ENCODE measurements at places on chromosomes 4 and X.
A peak's percentile ranks its signal among the peaks of the same experiment; 100 is the strongest.

GRCh38 chr4:75158451-75158850 is 225.5 kb downstream of the PARM1 start:
- no peak for DNase-seq

GRCh38 chr4:178463747-178464146 is 1021.5 kb upstream of the AGA start:
- DNase-seq, result no peak

- no peak for DNase-seq
These were observed 193.1 kb upstream of the PITX2 start for GRCh38 chr4:110815950-110816349.

DNA sequence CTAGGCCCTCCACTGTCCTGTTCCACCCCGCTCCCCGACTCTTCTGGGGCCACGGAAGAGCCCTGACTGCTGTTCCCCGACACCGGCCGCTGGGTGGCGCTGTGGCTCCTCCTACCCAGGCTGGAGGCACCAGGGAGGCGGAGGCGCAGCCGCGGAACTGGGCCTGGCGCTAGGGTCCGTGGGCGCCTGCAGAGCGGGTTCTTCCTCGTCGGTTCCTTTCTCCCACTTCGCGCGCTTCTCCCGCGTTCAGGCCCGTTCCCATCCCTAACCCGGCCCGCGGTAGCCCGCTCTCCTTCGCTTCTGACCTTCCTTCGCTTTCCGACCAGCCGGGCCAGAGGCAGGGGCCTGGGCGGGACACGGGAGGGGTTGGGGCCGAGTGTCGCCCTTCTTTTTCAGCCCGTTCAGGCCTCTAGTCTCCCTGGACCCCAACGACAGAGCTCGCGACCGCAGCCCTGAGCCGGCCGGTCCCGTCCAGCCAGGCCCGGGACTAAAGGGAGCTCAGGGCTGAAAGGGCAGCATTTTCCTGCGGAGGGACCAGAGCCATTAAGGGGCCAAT is 34.3 kb downstream of the NALF2 start:
- peak; percentile 21 for DNase-seq

- no peak for DNase-seq
These were observed 135.5 kb downstream of the ARHGAP24 start for GRCh38 chr4:85610450-85610849.

GRCh38 chr4:88308587-88308986 is 24.2 kb upstream of the PPM1K start:
- DNase-seq, result no peak

- no peak for DNase-seq
These were observed 192.4 kb upstream of the FSTL5 start for GRCh38 chr4:162356181-162356580.

DNA sequence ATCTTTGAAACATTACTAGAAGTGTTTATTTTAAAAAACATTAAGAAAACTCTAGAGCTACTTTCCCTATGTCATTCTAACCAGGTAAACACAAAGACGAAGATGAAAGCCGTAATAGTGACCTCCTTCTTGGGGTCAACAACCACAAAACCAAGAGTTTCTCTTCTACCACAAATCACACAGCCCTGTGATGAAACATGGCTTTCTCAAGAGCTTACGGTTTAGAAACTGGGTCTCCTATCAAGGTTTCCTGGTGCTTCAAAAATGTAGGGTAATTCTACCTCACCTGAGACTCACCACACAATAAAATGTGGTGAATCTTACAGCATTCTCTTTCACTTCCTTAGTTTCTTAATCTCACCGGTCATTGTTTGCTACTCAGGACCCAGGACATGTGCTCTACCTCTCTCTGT is 50.9 kb downstream of the CORIN start:
- DNase-seq, result no peak

DNA sequence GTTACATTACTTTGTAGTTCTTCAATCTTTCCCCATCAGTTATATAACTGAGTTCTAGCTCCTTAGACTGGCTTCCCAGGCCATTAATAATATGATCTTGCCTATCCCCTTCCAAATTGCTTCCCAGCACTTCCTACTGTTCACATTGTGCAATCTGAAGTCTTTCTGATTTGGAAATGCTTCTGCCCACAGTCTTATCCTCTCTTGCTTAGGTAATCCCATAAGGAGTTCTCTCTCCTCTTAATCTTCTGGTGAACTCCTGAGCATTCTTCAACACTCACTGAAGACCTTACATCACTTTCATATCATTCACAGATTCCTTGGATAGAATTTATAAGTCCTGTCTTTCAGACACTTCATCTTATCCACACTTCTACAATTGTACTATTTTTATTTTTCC is 132.7 kb upstream of the TTC29 start:
- DNase-seq, result no peak

GRCh38 chr4:138680256-138680655 is 335.3 kb upstream of the NOCT start:
- DNase-seq, result no peak

- DNase-seq, result no peak
These were observed 69.9 kb downstream of the USP38 start for GRCh38 chr4:143254491-143255226.

DNA sequence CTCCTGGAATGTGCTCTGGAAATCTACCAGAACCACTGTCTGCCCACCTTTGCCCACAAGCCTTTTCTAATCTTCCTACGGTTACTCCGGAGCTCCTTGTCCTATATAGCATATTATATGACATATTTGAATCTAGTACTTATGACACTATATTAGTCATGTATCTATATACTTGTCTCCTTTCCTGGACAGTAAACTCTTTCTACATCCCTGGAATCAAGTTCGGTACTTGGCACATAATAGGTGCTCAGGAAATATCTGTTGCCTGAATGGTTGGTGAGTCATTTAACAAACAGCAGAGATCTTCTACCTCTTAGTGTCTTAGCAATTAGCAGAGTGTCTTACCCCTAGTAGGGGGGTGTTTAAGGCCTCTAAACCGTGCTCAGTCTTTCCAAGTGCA is 123.6 kb downstream of the RELL1 start:
- DNase-seq, result no peak

GRCh38 chr4:137526681-137527080 is 5.6 kb downstream of the PCDH18 start:
- DNase-seq, result no peak

DNA sequence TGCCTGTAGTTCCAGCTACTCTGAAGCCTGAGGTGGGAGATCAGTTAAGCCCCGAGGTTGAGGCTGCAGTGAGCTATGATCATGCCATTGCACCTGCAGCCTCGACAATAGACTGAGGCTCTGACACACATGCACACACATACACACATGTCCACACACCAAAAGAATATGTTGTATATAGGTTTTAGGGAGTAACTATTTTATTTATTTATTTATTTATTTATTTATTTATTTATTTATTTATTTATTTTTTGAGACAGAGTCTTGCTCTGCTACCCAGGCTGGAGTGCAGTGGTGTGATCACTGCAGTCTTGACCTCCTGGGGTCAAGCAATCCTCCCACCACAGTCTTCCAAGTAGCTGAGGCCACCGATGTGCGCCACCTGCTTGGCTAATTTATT is 78.3 kb downstream of the DCLK2 start:
- no peak for DNase-seq

GRCh38 chrX:28491941-28492340 is 95.3 kb upstream of the IL1RAPL1 start:
- no peak for DNase-seq

DNA sequence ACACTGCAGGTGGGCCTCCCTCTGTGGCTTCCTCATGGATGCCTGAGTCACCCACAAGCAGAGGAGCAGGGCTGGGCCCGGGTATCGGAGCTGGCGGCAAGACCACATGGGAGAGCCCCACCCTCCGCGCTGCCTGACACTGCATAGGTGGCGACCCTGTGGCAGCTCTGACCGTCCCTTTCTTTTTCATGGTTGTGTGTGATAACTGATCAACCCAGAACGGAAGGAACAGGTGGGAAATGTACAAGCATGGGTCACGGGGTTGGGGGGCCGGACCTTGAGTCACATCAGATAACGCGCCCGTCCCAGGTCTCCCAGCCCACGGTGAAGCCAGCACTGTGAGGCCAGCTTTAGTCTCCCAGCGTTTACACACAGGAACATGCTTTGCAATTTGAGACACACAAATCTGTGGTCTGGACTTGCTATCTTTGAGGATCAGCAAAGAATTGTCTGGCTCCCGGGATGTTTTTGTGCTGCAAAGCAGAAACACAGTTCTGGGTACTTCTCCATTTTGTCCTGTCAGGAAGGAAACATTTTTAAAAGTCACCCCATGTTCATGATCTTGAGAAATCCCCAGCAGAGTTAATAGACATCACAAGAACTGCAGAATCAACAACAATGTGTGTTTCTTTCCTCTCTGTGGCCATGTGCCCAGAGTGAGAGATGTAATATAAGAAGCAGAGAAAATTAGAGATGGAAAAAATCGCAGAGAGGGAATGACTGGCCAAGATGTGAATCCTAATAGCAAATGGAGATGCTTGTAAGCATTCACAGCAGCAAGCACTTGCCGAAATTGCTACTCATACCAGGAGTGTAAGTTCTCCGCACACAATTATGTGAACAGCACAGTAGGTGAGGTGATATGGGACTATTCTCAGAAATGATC is 70.1 kb upstream of the CBR4 start:
- no peak for DNase-seq

DNA sequence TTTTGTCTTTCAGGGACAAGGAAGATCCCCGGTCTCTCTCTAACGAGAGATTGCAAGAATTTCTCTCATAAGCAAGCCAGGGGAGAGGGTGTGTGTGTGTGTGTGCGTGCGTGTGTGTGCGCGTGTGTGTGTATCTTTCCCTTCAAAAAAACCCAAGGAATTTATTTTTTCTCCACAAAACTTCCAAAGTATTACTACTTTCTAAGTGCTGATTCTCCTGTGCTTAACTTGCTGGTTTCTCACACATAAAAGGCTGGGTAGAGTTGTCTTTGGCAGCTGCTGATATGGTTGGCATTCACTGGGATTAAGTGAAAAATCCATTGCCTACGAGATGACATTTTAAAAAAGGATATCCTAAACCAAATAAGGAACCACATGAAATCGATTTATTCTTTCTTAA is 435.7 kb downstream of the RAPGEF2 start:
- no peak for DNase-seq

DNA sequence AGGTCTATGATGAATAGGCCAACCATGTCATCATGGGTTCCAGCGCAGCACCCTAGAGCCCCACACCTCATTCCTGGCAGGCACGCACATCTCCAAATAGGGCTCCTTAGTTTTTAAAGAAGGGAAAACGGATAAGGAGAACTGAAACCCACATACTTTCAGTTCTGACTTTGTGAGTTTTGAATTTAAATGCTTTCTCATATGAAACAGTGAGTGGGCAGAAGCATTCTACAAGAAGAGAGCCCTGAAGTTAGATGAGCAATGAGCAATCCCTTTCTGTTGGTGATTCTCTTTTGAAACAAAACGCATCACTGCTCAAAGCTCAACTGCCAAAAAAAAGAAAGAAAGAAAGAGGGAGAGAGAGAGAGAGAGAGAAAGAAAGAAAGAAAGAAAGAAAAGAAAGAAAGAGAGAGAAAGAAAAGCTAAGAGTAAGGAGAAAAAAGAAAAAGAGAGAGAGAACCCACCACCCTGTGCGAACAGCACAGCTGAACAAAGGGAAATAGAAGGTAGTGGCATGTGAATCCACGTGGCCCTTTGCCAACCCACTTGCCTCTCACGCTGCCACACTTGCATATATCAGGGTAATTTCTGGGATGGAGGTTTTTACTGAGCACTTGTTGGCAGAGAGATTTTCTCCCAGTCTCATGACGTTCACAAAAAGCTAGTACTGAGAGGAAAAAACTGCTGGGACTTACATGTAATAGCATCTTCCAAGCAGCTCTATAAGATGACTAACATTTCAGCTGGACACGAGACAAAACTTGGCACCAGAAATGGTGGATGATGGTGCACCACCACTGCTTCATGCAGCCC is 31.0 kb downstream of the TMSB4X start:
- no peak for DNase-seq

DNA sequence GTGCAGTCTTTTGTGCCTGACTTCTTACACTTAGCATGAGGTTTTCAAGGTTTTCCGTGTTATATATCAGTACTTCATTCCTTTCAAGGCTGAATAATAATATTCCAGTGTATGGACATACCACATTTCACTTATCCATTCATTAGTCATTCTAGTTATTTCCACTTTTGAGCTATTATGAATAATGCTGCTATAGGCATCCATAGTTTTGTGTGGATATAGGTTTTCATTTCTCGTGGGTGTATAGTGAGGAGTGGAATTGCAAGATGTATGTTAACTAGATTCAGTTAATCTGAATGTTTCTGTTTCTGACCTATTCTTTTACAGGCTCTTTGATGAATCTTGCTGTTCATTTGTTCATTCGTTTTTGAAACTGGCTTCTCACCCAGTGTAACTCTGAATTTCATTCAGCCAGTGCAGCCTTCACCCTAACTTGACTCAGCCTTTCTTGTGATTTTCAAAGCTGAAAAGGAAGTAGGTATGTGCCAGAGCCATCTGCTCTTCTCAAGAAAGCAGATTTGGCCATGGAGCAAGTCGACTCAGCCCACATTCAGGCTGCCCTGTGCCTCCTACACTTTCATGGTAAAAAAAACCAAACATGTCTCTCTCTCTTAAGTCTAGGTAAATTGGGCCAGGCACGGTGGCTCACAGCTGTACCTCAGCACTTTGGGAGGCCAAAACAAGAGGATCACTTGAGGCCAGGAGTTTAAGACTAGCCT is 56.3 kb upstream of the NOCT start:
- DNase-seq, result no peak

GRCh38 chrX:17529151-17529745 is 154.2 kb downstream of the NHS start:
- DNase-seq, result no peak

DNA sequence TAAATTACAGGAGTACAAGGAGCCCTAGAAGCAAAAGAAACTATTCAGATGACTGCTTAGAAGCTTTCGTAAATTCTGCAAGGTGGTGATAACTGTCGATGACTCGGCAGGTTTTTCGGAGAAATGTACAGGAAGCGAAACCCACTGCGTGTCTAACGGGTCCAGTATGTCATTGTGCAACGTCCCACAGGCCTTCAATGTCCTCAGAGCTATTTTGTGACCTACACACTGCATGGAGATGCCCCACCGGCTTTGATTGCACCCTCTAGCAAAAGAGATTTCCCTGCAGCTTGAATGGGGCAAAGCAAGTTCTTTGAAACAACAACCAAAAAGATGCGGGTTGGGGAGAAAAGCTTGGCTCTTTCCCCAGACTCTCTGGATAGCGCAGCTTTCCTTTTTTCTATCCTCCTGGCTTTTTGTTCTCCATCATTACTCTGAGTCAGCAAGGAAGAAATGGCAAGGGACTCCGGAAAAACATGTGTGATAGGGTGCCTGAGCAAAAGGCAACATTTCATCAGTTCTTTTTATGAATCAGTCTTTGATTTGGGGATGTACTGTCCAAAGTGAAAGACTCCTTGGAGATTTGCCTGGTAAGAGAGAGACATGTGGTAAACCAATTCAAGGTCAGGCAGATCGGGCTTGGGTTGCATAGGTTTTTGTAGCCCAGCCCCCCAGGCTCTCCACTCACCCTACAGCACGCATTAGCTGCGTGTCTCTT is 112.0 kb upstream of the TBL1X start:
- DNase-seq, result no peak

DNA sequence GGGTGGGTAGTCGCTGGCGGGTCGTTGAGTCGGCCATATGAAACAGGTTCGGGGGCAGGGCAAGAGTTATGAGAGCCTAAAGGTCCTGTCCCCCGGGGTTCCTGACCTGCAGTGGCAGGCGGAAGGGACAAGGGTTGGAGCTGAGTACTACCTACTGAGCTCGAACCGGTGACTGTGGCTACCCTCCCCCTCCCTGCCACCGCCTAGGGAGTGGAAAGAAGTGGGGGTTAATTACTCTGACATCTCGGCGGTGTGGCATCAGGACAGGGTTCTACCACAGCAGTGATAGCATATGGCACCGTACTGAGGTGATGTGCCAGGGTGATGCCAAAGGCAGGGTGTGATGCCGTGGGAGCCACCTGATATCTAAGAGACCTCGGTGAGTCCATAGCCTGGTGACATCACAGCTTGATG is 307 bp downstream of the ATG4A start:
- DNase-seq, result peak; percentile 8
